HCT116 (cell line): ENCODE measurements at places on chromosomes 7 and 10. TPM values are rescaled to one million over a fixed set of nuclear protein-coding genes. Genes with fewer than 3 reads are reported as not detected.
A peak's percentile ranks its signal among the peaks of the same experiment; 100 is the strongest.

Gene UPK3B
- 2.3 TPM for total RNA-seq

DNA sequence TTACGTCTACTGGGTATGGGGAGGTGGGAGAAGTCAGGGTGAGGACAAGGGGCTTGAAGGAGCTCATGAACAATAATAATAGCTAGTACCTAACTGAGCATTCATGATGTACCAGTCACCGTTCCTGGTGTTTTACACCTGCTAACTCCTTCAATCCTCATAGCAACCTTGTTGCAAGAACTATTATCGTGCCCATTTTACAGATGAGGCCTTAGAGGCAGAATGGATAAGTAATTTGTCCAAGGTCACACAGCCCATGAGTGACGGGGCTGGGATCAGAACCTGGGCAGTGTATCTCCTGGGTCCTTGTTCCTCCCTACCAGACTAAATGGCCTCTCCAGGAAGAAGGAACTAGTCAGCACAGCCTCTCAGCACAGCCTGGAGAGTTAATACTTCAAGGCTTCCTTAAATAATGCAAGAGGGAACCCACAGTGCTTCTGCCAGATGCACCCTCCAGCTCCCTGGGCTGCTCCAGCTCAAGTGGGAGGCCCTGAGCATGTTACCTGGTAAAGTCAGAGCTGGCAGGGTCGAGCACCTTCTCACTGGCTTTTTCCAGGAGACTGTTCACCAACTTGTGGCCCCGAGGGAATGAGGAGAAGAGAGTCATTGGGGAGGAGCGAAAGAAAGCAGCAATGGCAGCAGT, 28.8 kb downstream of the RRP12 start:
- DNase-seq: no peak

DNA sequence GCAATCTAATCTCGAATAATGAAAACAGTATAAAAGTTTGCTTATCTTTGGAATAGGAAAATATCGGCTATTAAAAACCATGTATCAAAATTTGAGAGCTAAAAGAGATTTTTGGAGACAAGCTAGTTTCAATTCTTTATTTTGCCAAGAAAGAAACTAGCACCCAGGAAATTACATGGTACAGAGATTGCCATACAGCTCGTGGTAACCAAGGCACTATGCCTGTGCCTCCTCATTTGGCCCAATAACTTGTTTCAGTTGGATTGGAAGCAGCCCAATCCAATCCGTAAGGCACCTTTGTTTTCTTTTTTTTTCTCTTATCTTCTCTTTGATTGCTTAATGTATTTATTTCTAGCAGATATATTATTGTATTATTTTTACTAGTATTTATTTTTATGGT, 55.0 kb downstream of the GNAI1 start:
- DNase-seq: no peak

GRCh38 chr10:117412469-117413010, 37.3 kb upstream of the PDZD8 start:
- DNase-seq: no peak

Gene TMEM273
- not detected for total RNA-seq

GRCh38 chr10:120948889-120949608, 97.9 kb downstream of the WDR11 start:
- peak; percentile 48 for DNase-seq

Gene LAMB1
- total RNA-seq: 32.0 TPM

Gene CRHR2
- total RNA-seq: not detected

Gene IDI2
- not detected for total RNA-seq

DNA sequence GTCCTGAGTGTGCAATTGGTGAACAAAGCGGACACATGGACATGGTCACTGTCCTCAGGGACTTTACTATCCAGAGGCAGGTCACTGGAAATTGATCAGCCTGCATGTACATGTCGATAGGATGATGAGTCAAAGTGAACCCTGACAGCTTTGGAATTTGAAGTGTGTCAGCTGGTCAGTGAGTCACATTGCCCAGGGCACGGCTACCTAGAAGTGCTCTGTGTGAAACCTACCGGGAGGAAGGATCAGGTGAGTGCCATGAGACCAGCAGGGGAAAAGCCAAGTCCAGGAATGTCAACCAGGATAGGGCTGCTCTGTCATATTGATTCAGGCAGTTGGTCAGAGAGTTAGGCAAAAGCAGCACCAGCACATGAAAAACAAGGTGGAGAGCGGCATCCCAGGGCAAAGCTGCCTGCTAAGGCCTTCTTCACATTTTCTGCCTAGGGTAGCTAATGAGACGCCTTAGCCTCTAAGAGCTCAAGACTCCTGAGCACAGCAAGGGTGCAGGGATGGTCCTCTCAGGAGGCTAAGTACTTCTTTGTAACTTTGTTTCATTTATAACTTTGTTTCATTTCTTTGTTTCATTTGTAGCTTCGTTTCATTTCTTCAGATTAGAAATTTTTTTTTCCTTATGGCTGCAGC, 19.4 kb upstream of the PDCD4 start:
- peak; percentile 85 for DNase-seq

DNA sequence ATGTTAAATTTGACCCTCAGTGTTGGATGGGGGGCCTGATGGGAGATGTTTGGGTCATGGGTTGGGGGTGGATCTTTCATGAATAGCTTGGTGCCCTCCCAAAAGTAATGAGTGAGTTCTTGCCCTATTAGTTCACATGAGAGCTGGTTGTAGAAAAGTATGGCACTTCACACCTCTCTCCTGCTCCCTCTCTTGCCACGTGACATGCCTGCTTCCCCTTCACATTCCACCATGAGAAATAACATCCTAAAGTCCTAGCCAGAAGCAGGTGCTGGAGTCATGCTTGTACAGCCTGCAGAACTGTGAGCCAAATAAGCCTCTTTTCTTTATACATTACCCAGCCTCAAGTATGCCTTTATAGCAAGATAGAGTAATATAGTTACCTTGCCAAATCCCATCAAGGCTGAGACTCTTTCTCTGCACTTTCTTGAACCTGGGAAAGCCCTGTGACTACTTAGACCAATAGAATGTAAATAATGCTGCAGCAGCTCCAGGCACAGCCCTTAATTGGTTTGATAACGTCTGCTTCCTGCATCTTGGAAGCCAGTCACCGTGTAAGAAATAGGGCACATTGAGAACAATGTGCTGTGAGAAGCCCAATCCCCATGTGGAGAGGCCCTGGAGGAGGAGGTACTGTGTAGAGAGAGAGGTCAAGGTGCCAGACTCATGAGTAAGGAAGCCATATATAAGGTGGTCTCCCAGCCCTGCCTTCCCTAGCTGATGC, 88.0 kb upstream of the NAMPT start:
- no peak for DNase-seq

DNA sequence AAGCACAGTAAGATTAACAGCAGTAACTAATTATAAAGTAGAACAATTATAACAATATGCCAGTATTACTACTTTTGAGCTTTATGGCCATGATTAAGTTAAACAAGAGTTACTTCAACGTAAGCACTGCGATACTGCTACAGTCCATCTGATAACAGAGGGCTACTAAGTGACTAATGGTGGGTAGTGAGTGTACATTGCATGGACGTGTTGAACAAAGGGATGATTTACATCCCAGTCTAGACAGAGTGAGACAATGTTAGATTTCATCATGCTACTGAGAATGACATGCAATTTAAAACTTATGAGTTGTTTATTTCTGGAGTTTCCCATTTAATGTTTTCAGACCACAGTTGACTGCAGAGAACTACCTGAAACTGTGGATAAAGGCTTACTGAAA, 45.6 kb downstream of the TPST1 start:
- no peak for DNase-seq

DNA sequence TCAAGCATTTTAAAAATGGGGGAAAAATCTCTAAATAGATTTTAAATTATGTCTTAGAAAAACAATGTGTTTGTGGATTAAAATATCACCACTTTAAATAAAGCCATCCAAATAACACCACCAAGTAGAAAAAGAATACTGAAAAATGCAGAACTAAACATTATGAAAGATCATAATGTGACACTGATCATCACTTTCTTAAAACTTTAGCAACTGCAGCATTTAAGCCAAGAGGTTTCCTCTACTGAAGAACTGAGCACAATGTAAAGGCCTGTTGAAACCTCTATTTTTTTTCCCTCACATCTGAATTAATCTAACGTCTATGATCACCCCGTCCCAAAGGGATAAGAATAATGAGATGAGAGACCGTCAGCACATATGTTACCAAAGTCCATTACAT, 18.6 kb downstream of the MINDY3 start:
- DNase-seq: no peak

GRCh38 chr7:11858026-11858425, 26.0 kb upstream of the THSD7A start:
- no peak for DNase-seq

- no peak for DNase-seq
Observed at GRCh38 chr10:31920538-31920937, 8.1 kb downstream of the ARHGAP12 start.

DNA sequence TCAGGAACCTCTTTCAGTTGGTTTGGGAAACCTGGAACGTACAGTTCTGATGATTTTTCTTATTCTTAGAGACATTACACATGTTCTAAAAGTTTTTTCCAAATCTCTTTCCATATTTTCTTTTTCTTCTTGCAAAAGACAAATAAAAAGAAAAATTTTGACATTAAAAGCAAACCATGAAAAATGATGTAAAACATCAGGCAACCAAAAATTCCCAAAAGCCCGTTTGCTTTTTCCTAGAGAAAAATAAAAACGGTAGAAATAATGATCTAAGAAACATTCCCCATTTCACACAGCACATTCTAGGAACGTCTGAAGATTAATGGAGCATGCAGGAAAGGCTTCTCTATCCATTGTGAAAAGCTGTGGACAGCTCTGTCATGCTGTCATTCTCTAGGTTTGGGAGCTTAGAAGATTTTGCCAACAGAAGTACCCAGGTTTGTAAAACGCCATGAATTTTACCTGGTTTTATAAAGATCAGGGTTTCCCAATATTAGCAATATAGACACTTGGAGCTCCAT, 11.2 kb upstream of the PRTFDC1 start:
- no peak for DNase-seq

GRCh38 chr10:48576501-48576900, 28.4 kb downstream of the ARHGAP22 start:
- no peak for DNase-seq

- no peak for DNase-seq
Observed at GRCh38 chr10:101446947-101447346, 93.0 kb downstream of the BTRC start.

Gene PAPSS2
- 14.6 TPM for total RNA-seq

DNA sequence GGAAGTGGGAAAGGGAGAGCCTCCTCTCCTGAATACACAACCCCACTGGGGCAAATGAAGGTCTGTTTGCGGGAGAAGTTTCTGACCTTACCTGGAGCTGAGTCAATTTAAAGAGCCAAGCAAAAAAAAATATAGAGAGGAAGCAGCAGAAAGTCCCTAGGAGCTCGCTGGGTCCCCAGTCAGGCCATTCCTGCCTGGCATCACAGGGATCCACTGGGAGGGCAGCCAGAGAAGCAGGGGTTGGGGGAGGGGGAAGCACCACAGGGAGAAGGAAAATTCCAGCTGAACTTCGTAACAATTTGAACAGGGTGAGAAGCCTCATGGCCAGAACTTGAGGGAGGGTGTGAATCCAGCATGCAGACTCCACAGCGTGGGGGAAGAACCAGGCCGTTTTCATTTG, 298.7 kb downstream of the LRRTM3 start:
- no peak for DNase-seq

- no peak for DNase-seq
Observed at GRCh38 chr10:47025253-47025539, 114.0 kb downstream of the PTPN20 start.

DNA sequence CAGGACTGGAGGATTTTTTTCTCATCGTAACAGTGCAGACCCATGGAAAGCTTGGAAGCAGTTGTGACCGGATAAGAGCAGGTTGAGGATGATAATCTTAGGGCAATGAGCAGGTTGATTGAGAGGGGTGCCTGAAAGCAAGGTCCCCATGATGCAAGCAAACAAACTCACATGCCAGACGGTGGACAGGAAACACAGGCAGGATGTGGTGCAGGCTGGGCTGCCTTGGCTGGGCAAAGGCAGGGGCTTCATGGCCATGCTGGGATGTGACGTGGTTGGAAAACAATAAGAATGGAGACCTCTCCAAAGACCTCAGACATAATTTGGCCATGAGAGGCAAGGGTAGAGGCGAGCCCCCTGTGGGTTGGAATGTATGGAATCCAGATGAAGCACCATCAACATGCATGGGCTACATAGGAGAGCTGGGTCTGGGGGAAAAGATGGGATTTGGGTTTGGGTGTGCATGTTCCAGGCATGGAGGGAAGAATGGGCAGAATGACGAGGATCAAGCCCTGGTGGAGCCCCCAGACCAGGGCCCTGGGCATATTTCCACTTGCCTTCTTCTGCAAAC, 58.3 kb downstream of the IKZF1 start:
- no peak for DNase-seq

DNA sequence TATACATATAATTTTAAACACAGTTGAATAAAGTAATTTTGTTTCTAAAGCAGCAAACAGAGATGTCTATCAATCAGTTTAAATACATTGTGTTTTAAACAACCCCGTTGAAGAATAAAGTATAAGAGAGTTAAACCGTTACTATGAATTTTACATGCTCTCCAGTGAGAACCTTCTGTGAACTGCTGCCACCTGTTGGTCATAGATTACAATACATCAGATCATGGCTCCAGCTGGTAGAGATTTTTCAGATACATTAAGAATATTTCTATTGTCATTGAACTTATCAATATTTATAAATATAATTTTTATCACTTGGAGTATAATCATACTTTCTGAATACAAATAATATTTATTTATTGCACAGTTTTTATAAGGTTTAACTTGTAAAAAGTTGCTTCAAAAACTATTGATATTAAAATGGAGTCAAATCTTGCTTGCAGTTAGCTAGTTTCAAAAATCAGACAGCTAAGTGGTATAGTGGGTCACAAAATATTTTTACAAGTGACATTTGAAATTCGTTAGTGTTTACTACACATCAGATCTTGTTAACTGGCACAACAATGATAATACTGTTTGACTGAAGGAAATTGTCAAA, 561.2 kb upstream of the PHF14 start:
- DNase-seq: peak; percentile 16

DNA sequence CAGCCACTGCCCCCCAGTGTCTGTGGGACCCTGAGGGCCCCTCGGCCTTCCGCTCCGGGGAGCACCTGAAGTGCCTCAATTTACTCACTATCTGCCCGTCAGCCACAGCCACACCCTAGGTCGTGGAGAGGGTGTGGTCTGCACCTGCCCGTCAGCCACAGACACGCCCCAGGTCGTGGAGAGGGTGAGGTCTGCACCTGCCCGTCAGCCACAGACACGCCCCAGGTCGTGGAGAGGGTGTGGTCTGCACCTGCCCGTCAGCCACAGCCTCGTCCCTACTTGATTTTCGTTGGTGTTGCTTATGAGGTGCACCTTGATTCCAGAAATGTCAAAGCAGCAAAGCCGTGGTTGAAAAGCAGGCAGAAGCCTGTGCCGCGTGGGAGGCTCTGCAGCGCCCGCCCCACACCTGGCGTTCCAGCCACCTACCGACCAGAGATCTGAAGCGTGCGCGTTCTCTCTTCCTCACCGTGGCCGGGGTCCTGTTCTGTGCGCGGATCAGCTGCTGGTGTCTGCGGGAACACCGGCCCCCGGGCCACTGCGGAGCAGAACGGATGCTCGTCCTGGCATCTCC, 101.6 kb downstream of the DYNC2I1 start:
- DNase-seq: no peak

Gene C10orf62
- total RNA-seq: 0.32 TPM
